Activated CD4-positive, alpha-beta T cell treated with anti-CD3 and anti-CD28 coated beads, Interleukin-2, amount 10 ng/mL, durations not matched to agents 7 days and 5 days (primary cell): ENCODE measurements at places on chromosomes 13 and 19. TPM values are rescaled to one million over a fixed set of nuclear protein-coding genes. Genes with fewer than 3 reads are reported as not detected.

Gene DNAJC15
- 18.5 TPM for total RNA-seq

Gene C1QTNF9
- not detected for total RNA-seq

Gene LRRC4B
- total RNA-seq = not detected

Gene SBK3
- not detected for total RNA-seq

Gene GPR4
- total RNA-seq = not detected

Gene SIRT6
- 31.3 TPM for total RNA-seq

Gene ADGRE3
- not detected for total RNA-seq

Gene CA11
- total RNA-seq = 10.1 TPM

Gene PODNL1
- total RNA-seq = 0.58 TPM

Gene VAV1
- 123 TPM for total RNA-seq

Gene PRODH2
- total RNA-seq = not detected

Gene CCDC169
- not detected for total RNA-seq

Gene TNFSF11
- 0.77 TPM for total RNA-seq

Gene STARD13
- total RNA-seq = 0.02 TPM

Gene TTC9B
- total RNA-seq = not detected

Gene CGB7
- total RNA-seq = not detected

Gene LILRB5
- total RNA-seq = not detected

Gene SIGLEC12
- total RNA-seq = 1.0 TPM

Gene OLFM2
- 12.5 TPM for total RNA-seq

Gene PROZ
- 0.19 TPM for total RNA-seq

Gene GNA15
- total RNA-seq = 22.8 TPM

Gene COL4A1
- 0.12 TPM for total RNA-seq

Gene ZNF100
- 27.1 TPM for total RNA-seq

Gene ACTN4
- 354 TPM for total RNA-seq

Gene LGALS14
- not detected for total RNA-seq

Gene CCL25
- 7.4 TPM for total RNA-seq

Gene PCDH17
- not detected for total RNA-seq

Gene ATCAY
- total RNA-seq = not detected

Gene ZNF296
- total RNA-seq = 4.0 TPM
